Cardiac atrium fibroblast (primary cell): ENCODE measurements at places on chromosomes 7 and 10. TPM values are rescaled to one million over a fixed set of nuclear protein-coding genes. Genes with fewer than 3 reads are reported as not detected.

The STEAP1B gene
- 1.8 and 5.2 TPM in 2 replicates for total RNA-seq

The TBL2 gene
- total RNA-seq, result 77.8 and 122 TPM in 2 replicates

The GFRA1 gene
- 0.36 and 5.8 TPM in 2 replicates for total RNA-seq

The SPDYE18 gene
- total RNA-seq, result not detected in 2 replicates

The POU6F2 gene
- total RNA-seq, result not detected in 2 replicates

The GIMAP1 gene
- total RNA-seq, result 0.81 TPM in 1 of 2 replicates, not detected in the other

The ZNF511 gene
- 24.2 and 27.1 TPM in 2 replicates for total RNA-seq

The PBLD gene
- total RNA-seq, result 5.5 and 7.8 TPM in 2 replicates

The SPAM1 gene
- not detected in 2 replicates for total RNA-seq

The MMD2 gene
- total RNA-seq, result not detected in 2 replicates

The GBF1 gene
- total RNA-seq, result 40.6 and 51.2 TPM in 2 replicates

The ARHGAP12 gene
- 17.0 and 17.3 TPM in 2 replicates for total RNA-seq

The HYAL4 gene
- 0.16 TPM in 1 of 2 replicates, not detected in the other for total RNA-seq

The PILRB gene
- total RNA-seq, result 13.5 and 19.0 TPM in 2 replicates

The CLDN4 gene
- total RNA-seq, result under 0.01 TPM in 1 of 2 replicates, not detected in the other

The VAX1 gene
- total RNA-seq, result not detected in 2 replicates

The NEUROD6 gene
- total RNA-seq, result not detected in 2 replicates

The PRKAR2B gene
- 0.54 and 1.3 TPM in 2 replicates for total RNA-seq

The SLC39A12 gene
- not detected in 2 replicates for total RNA-seq

The AGAP4 gene
- 2.0 and 2.9 TPM in 2 replicates for total RNA-seq

The TBRG4 gene
- 46.5 and 63.0 TPM in 2 replicates for total RNA-seq

The C1QL3 gene
- total RNA-seq, result not detected in 2 replicates

The PKD2L1 gene
- not detected in 2 replicates for total RNA-seq

The INA gene
- total RNA-seq, result 0.36 and 0.97 TPM in 2 replicates

The TFEC gene
- total RNA-seq, result not detected in 2 replicates

The BAIAP2L1 gene
- total RNA-seq, result 1.3 and 1.8 TPM in 2 replicates

The UBE2D1 gene
- total RNA-seq, result 4.7 and 10.5 TPM in 2 replicates

The HOXA13 gene
- total RNA-seq, result not detected in 2 replicates

The CALHM3 gene
- not detected in 2 replicates for total RNA-seq

The CYP3A7 gene
- total RNA-seq, result not detected in 2 replicates

The RELN gene
- under 0.01 and 0.18 TPM in 2 replicates for total RNA-seq
